CD8-positive, alpha-beta T cell (primary cell): ENCODE measurements at places on chromosomes 2 and 18. TPM values are rescaled to one million over a fixed set of nuclear protein-coding genes. Genes with fewer than 3 reads are reported as not detected.

Gene GALNT13
- 0.14 TPM for total RNA-seq

Gene LRP1B
- not detected for total RNA-seq

Gene FBLN7
- total RNA-seq: 2.5 TPM

Gene HOXD13
- total RNA-seq: not detected

Gene IMPACT
- total RNA-seq: 6.5 TPM

Gene SGPP2
- total RNA-seq: 0.73 TPM

Gene VSNL1
- total RNA-seq: not detected

GRCh38 chr18:55385770-55386169 is 202.2 kb downstream of the TCF4 start:
- no peak for DNase-seq

- DNase-seq: no peak
Observed at GRCh38 chr2:127661072-127661649, 14.2 kb downstream of the LIMS2 start.

- no peak for DNase-seq
Observed at GRCh38 chr18:3055186-3055728, 42.3 kb upstream of the LPIN2 start.

- no peak for DNase-seq
Observed at GRCh38 chr18:670522-670921, 13.1 kb downstream of the TYMS start.

DNA sequence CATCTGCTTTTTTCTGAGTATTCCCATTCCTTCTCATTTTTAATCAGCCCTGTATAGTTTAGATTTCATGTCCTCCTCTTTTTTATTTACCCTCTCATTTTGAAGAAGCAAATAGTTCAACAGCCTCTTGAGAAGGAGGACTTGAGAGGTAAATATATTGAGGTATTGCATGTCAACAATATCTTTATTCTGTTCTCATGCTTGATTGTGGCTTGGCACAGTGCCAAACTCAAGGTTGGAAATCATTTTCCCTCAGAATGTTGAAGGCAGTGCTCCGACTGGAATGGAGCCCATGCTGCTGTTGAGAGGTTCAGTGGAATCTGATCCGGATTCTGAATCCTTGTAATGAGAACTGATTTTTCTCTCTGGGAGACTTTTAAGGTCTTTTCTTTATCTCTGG is 31.0 kb upstream of the GALNT3 start:
- no peak for DNase-seq

GRCh38 chr2:48145845-48146452 is 239.7 kb upstream of the FBXO11 start:
- no peak for DNase-seq

GRCh38 chr2:110211938-110212858 is at the start of gene MTLN:
TSS of gene MTLN (minus strand) at chr2:110212547. CDS start at chr2:110212525, 22 bp downstream.
- DNase-seq: peak; percentile 86

DNA sequence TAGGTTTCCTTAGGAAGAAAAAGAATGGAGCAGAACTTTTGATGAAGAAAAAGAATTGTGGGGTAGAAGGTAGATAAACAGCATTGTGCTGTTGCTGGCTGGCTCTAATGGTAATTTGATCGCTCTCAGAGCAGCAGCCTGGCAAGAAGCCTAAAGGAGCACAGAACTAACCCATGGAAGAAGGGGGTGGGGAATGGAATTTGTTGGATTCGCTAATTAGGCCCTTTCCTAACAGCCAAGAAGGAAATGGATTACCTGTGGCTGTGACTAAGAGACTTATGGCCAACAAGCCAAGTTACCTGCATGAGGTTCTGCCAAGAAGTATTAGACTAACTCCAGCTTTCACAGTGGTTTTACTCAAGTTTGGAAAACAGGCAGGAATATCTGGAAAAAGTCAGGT is 210.6 kb downstream of the IKZF2 start:
- no peak for DNase-seq

DNA sequence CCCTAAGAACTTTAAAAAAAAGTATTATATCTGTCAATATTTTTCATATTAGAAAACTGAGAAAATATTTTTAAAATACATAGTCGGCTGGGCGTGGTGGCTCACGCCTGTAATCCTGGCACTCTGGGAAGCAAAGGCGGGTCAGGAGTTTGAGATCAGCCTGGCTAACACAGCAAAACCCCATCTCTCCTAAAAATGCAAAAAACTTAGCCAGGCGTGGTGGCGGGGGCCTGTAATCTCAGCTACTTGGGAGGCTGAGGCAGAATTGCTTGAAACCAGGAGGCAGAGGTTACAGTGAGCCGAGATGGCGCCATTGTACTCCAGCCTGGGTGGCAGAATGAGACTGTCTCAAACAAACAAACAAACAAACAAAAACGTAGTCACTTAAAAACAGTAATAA is 5.1 kb upstream of the KCMF1 start:
- DNase-seq: no peak

GRCh38 chr2:112910219-112910618 is 746 bp upstream of the IL37 start:
- no peak for DNase-seq

DNA sequence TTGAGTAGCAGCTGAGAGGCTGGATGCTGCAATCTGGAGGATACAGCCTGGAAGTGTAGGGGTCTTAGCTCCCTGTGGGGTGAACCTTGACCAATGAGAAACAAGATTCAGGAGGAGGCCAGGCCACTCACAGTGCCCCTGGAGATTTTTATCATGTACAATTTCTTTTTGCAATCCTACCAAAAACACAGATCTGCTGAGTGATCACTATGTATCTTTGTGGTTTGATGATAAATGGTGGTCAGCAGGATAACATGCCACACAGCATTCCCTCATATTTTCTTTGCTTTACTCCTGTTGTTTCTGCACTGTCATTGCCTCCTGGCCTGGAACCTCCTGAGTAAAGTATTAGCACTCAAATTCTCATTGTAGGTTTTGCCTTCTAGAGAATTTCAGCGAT is 357.9 kb downstream of the THSD7B start:
- no peak for DNase-seq

DNA sequence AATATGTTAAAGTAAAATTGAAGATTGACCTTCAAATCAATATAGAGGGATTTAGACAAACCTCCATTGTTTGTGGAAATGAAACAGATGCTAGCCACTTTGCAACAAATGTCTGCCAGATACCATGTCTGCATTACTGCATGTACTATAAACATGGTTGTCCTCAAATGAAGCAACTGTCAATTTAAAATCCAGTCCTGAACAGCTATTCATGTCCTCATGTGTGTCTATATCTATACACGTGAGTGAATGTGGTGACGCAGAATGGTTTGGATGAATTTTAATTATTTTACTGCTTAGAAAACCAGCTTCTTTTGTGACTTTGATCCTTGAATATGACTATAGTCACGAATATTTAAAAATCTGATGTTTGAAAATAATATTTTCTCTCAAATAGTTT is 71.5 kb downstream of the NYAP2 start:
- DNase-seq: no peak

DNA sequence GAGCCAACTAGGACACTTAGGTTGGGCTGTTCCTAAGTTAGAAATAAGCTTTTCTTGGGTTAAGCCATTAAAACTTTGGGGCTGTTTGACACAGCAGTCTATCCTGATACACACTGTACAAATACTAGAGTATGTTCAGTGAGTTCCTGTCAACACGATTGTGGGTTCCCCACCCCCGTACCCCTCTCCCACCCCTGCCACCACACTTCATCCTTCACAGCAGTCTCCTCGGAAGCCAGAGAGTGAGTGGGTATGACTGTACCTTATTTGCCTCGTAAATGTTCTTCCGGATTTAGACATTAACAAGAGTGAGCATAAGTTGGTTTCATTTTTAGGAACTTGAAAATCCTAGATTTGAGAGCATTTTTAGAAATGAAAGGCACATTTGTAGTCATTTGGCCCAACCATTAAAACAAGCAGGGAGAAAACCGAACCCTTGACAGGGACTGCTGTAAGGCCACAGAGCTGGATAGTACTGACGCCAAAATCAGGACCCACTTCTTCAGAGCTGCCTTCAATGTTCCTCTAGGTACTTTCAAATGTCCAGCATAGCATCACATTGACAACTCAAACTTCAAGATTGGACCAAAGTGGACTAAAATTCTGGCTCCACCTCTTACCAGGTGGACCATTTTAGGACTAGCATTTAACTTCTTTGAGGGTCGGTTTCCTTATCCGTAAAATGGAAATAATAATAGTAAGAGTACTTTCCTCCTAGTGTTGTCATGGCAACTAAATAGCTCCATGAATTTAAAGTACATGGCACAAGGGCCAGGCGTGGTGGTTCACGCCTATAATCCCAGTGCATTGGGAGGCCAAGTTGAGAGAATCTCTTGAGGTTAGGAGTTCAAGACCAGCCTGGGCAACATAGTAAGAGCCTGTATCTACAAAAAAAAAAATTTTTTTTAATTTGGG is 166.3 kb upstream of the SERTAD2 start:
- DNase-seq: no peak

- DNase-seq: no peak
Observed at GRCh38 chr2:102159295-102159694, 16.7 kb downstream of the IL1R1 start.

DNA sequence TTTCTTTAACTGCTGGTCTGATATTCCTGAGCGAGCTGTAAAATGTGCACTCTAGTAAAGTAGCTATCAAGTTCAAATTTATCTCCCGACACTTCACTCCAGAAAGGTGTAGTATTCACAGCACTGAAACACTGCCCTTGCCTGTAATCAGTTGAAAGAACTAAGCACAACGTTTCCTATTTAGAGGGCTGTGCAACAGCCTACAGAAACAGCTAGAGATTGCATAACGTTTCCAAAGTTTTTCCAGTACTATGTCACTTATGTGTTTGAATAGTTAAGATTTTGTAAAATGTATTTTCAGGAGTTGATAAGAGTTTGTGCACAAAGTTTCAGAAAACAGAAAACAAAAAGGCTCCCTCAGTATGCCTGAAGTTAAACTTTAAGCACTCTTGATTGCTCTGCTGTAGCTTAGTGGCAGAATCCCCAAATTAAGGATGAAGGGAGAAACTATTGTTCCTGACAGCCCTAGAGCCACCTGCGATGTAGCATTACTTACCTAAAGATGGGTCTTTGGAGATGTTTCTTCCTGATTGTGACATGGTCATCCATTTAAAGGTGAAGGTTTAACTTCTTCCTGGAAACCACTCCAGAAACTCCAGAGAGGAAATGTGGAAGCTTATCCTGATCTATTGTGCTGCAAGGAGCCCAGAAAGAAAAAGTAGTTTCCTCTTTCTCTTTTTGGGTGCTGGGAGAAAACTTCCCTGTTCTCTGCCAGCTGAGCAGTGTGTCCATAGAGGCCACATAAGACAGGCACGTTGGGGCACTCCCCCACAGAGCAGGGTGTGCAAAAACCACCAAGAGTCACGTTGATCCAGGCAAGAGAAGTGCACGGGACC is 536 bp downstream of the PDE1A start:
- DNase-seq: no peak

DNA sequence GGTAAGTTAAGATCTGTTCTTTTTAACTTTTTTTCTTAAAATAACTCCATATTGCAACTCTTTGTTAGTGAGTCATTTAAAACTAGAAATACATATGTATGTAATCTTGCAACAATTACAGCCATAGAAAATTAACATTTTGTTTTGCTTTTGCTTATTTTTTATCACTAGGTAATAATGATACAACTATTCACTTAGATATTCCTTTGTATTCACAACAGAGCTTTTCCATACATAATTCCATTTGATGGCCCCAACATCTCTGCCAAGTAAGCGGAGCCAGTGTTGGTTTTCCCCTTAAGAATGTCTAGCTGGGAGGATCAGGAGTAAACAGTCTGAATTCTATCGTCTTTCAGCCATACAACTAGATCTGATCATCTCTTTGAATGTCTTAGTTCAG is 16.1 kb downstream of the SPP2 start:
- DNase-seq: no peak

DNA sequence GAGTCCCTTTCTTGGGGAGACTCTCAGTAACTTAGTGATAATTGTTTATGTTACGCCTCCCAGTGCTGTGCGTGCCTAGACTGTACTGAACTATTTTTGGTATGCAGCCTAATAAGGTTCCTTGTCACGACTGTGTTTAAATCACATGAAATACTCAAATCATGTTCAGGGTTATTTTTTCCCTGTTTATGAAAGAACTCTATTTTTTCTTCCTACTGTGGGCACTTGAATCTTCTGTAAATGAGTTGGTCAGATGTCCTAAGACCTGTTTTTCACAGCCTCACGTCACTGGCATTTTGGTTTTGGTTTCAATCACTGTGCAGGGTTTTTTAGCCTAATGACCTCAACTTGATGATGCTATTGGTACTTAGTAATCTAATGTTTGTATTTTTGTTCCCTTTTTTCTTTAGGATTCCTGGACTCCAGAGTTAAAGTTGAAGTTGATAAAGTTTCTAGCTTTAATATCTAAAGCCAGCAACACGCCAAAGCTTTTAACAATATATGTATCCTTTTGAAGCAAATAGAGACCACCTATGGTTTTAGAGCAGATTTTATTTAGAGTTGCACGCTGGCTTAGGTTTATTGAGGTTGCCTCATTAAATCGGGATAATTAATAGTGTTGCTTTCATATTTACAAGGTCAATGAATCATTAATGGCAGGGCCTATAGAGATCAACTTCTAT is 24.0 kb downstream of the ARMC9 start:
- DNase-seq: no peak

GRCh38 chr2:103196802-103197201 is 435.0 kb downstream of the TMEM182 start:
- no peak for DNase-seq

GRCh38 chr2:233359823-233360222 is 5.5 kb downstream of the DGKD start:
- DNase-seq: no peak

- DNase-seq: no peak
Observed at GRCh38 chr2:65528241-65528574, 95.8 kb upstream of the SPRED2 start.

- DNase-seq: no peak
Observed at GRCh38 chr18:49910986-49911385, 97.7 kb upstream of the ACAA2 start.

GRCh38 chr2:115165529-115166109 is 723.2 kb downstream of the DPP10 start:
- no peak for DNase-seq

DNA sequence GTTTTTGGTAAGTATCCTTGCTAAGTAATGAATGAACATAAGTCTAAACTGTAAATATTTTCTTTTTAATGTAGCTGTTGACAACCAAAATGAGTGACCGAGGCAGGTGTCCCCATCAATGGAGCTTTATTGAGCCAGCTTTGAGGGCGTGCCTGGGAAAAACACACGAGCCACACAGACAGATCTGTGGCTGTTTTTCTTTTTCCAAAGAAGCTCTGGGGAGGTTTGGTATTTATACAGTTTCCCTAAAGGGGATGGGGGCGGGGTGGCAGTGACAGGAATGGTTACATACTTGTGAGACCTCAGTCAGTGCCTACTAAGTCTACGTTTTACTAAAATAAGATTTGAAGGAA is 11.2 kb downstream of the DBI start:
- no peak for DNase-seq

GRCh38 chr18:63307551-63308200 is 11.9 kb downstream of the BCL2 start:
- no peak for DNase-seq

DNA sequence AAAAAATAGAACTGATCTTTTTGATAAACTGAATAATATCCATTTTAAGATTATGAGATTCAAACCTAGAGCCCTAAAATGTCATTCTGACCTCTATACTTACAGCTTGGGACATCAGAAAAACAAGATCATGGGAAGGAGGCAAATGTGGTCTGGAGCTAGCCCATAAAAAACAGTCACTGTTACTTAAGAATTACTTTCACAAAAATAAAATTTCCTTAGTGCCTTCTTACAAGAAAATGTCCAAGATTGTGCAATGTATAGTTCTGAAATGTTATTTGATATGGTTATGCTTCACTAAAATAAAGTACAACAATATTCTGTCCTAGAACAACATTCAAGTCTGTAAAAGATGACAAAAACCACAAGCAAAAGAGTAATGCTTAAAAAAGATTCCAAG is 247.6 kb downstream of the DYM start:
- no peak for DNase-seq

- no peak for DNase-seq
Observed at GRCh38 chr2:18731666-18732065, 142.3 kb upstream of the NT5C1B start.
